GDM1 (cell line): ENCODE measurements at places on chromosomes 11 and 22.

DNA sequence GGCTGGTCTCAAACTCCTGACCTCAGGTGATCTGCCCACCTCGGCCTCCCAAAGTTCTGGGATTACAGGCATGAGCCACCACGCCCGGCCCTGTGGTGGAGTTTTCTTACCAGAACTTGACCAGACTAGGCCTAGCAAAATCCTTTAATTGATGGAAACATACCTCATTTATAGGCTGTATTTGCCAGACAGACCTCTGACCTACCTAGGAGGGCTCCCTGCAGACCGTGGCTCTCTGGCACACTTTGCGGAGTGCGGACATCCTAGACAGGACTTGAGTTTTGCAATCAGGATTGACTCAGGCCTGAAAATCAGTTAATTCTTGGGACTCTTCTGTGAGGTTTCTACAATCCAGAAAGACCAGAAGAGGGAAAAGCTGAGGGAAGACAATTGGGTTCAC is 53.1 kb downstream of the FEZ1 start:
- DNase-seq = no peak

DNA sequence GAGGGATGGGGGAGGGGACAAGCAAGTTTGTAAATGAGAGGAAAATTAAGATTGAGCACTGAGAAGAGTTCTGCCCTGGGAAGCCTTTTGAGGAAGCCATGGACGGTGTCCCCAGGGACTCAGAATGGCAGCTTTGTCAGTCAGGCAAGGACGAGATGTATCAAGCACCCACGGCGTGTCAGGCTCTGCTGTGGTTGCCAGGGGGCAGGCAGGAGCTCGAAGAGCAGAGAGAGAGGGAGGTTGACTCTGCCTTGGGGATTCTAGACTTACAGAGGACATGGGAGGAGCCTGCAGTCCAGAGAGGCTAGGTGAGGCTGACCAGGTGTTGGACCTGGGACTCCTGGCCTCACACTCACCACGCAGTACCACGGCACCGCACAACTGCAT is 29.1 kb upstream of the SYT7 start:
- no peak for DNase-seq

DNA sequence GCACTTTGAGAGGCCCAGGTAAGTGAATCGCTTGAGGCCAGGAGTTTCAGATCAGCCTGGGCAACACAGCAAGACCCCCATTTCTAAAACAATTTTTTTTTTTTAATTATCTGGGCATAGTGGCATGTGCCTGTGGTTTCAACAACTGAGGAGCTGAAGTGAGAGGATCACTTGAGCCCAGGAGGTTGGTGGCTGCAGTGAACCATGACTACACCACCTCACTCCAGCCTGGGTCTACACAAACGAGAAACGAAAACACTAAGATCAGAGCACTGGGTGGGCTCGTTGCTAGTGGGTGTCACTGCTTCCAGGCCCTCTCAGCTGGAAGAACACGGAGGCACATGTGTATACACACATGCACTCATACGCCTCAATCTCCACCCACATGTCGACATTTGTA is 4.1 kb upstream of the MOB2 start:
- no peak for DNase-seq

GRCh38 chr22:36550701-36551495 is 21.9 kb upstream of the EIF3D start:
- no peak for DNase-seq

DNA sequence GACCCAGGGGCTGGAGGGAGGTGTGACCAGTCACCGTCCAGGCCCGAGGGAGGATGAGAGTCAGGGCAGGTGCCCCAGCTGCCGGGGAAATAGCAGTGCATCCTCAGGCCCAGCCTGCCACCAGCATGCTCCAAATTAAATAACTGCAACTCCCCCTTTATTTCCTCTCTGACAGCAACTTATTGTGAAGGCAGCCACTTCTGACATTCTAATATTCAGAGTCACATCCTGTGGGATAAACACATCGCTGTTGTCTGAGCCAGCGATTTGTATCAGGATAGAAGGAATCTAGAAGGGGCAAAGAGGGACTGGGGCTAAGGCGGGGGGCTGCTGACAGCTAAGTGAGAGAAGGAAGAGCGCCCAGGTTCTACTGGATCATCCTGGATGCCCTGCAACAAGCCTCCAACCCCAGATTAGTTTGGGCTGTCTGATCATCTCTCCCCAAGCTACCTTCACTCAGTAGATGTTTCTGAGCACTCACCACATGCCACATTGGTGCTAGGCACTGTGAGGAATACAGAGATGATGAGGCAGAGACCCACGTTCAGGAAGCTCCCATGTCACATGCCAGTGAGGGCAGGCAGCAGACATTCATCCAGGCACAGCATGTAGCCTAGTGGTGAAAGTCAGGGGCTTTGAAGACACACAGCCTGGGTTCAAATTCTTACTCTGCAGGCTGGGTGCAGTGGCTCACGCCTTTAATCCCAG is 214.1 kb downstream of the BUD13 start:
- DNase-seq = no peak

- DNase-seq = no peak
These were observed 51.7 kb downstream of the TSPAN18 start for GRCh38 chr11:44778195-44779100.

GRCh38 chr11:20589796-20590195 is 9.6 kb upstream of the SLC6A5 start:
- DNase-seq = no peak

GRCh38 chr11:79342686-79343085 is 98.1 kb downstream of the TENM4 start:
- no peak for DNase-seq

DNA sequence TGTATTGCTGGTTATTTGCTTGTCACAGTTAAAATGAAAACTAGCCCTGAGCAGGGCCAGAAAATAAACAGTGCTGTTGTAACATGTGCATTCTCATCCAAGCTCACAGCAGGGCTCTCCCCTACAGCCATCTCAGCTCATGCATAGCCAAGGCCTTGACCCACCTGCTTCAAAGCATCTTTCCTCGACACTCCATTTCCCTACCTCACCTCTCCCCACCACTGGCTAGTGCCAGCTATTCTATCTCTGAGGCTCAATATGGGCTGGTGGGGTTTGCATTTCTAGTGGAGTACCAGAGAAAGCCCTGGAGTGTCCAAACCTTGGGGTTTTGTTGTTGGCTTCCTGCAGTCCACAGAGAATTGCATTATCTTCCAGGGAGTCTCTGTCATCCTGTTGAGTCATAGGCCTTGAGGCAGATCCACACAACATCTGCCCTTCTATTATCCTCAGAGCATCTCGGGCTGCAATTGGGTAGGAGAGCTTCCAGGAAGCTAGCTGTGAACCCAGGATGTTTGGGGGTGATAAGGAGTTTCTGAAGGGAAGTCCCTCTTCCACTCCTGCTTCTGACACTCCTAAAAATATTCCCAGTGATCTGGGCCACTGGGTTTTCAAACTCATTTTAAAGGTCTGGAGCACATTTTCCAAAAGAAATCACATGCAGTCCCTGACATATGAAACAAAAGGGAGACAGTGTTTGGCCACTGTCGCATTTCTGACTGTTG is 36.1 kb upstream of the AMOTL1 start:
- DNase-seq = no peak

DNA sequence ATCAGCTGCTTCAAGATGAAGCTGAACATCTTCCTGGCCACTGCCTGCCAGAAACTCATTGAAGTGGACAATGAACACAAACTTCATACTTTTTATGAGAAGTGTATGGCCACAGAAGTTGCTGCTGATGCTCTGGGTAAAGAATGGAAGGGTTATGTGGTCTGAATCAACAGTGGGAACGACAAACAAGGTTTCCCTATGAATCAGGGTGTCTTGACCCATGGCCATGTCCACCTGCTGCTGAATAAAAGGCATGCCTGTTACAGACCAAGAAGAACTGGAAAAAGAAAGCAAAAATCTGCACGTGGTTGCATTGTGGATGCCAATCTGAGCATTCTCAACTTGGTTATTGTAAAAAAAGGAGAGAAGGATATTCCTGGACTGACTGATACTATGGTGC is 22.2 kb upstream of the BIRC3 start:
- no peak for DNase-seq

- no peak for DNase-seq
These were observed 785 bp downstream of the IGSF9B start for GRCh38 chr11:133955945-133956421.

DNA sequence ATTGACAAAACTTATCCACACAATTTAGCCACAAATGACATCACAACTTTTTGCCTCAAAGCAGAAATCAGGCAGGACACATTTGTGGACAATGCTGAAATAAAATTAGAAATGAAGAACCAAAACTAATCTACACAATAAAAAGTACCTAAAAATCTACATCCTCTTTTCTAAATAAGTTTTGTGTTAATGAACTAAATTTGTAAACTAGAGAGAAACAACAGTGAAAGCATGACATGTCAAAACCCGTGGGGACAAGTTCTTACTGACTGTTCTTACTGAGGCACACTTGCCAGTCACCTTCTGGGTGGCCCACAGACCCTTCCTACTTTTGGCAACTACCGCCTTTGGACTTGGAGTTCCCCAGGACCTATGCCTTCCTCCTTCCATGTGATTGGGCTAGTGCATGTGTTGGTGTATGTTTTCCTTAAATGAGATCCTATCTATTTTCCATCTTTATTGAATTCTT is 60.7 kb upstream of the MUC15 start:
- no peak for DNase-seq

DNA sequence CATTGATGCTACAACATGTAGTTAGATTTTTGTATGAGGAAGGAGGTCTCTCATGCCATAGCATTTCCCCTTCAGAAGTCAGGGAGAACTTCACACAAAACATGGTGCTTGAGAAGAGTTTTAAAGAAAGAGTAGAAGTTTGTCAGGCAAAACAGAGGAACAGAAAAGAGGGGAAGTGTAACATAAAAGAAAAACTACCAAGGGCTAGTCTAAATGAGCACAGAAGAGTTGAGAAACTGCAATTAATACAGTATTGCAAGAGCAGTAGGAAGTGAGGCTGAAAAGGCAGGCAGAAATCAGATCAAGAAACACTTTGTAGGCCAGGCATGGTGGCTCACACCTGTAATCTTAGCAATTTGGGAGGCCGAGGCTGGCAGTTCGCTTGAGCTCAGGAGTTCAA is 61.0 kb downstream of the FAM168A start:
- DNase-seq = no peak

- DNase-seq = no peak
These were observed 60.5 kb downstream of the BCR start for GRCh38 chr22:23240639-23241389.

DNA sequence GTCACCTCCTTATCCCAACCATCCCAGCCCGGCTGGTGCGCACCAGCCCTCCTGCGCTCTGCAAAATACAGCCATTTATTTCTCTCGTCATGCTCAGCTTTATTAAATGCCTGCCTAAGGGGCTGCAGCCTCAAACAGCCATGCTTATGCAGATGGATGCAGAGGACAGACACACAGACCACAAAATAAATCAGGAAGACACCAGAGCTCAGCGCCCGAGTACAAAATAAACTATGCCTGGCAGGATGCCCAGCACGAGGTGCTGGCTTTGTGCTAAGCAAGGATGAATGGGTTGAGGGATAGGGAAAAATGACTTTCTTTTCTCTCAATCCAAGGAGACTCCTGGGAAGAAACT is 70.5 kb downstream of the RPUSD4 start:
- no peak for DNase-seq

- DNase-seq = no peak
These were observed 30.5 kb downstream of the TMPRSS5 start for GRCh38 chr11:113675565-113675964.

- no peak for DNase-seq
These were observed 8.0 kb downstream of the RAC2 start for GRCh38 chr22:37235897-37236607.

DNA sequence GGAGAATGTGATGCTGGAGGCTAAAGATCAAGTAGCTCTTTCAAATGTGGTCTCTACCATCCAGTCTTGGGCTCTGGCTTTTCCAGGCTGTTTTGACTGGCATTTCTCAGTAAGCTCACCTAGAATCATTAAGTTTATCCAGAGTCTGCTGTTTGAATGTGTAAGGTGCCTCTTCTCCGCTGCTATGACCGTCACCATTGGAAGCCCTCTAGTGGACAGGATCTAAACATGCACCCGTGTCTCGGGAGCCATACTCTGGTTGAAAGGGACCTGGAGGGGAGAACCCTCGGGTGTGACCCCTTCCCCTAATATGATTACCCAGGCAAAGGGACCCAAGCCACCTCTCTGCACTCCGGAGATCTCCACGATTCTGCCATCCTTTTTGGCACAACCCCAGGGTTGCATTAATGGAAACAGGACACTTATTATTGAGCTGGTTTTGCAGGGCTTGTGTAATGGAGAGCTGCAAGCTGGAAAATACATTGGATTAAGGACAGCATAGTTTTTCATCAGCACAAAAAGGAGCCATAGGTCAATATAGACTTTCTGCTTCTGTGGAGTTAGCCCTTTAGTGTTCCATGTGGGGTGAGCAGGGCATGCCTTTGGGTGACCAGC is 191.0 kb upstream of the LARGE1 start:
- no peak for DNase-seq

- peak; percentile 58 for DNase-seq
These were observed 23.2 kb downstream of the TAF1D start for GRCh38 chr11:93718057-93718563.

GRCh38 chr11:11735586-11735985 is 106.2 kb upstream of the USP47 start:
- DNase-seq = no peak

GRCh38 chr11:124867700-124868099 is 2.5 kb downstream of the ROBO3 start:
- no peak for DNase-seq

DNA sequence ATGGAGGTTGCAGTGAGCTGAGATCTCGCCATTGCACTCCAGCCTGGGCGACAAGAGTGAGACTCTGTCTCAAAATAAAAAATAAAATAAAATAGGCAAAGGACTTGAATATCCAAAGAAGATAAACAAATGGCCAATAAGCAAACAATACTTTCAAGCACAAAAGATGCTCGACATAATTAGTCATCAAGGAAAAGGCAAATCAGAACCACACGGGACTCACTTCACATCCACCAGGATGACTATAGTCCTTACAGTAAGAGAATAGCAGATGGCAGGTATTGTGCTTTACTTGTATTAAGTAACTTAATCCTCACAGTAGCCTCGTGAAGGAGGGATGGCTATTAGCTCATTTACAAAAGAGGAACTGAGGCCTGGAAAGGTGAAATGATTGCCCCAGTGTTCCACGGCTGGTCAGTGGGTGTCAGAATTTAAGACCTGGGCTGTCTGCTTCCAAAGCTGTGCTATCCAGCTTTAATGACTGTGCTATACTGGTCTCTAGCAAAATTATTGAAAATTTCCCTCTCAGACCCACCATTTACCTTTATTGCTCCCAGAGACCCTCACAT is 40.2 kb upstream of the RBFOX2 start:
- DNase-seq = no peak

GRCh38 chr11:76701294-76702040 is 30.9 kb upstream of the LRRC32 start:
- no peak for DNase-seq

- no peak for DNase-seq
These were observed 157.3 kb downstream of the SWAP70 start for GRCh38 chr11:9821008-9821752.

GRCh38 chr11:111465400-111465799 is 46.8 kb downstream of the BTG4 start:
- no peak for DNase-seq
